Stimulated activated CD4-positive, alpha-beta T cell treated with anti-CD3 and anti-CD28 coated beads, Interleukin-15, amount 100 ng/mL, for 1 hour (primary cell): ENCODE measurements at places on chromosomes 4 and X.

DNA sequence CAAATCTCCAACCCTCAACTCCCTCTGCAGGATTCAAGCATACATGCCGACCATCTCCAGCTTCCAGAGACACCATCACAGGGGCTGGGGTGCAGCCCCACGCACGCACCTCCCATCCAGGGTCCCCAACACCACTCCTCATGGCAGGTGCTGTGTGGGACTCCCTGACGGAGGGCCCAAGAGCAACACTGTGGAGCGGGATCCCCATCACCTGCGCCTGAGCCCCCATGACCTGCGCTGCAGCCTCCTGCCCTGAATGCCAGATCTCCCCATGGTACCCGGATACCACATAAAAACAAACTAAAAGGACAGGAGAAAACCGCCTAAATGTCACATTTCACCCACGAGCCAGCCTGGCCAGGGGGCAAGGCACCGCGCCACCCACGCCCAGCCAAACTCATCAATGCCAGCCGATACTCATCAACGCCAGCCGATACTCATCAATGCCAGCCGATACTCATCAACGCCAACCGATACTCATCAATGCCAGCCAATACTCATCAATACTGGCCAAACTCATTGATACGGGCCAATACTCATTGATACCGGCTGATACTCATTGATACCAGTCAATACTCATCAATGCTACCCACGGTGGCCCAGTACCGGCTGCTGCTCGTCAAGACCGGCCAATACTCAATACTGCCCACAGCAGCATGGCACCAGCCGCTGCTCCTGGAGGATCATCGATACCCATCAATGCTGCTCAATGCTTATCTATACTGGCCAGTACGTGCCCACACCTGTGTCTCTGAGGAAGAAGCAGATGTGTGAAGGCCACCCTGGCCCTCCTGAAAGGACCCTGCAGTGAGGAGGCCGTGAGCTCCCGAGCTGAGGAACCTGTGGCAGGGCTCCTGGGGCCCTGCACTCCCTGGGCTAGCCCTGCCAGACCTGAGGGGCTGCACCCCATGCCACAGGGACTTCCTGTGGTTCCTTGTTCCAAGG is 6.2 kb downstream of the CTBP1 start:
- DNase-seq: no peak

GRCh38 chr4:80931631-80932081 is 98.9 kb upstream of the BMP3 start:
- DNase-seq: no peak

GRCh38 chr4:159413306-159413943 is 310.5 kb downstream of the RAPGEF2 start:
- DNase-seq: no peak

- no peak for DNase-seq
Measured at GRCh38 chrX:19990151-19990555, 708 bp downstream of the BCLAF3 start.

DNA sequence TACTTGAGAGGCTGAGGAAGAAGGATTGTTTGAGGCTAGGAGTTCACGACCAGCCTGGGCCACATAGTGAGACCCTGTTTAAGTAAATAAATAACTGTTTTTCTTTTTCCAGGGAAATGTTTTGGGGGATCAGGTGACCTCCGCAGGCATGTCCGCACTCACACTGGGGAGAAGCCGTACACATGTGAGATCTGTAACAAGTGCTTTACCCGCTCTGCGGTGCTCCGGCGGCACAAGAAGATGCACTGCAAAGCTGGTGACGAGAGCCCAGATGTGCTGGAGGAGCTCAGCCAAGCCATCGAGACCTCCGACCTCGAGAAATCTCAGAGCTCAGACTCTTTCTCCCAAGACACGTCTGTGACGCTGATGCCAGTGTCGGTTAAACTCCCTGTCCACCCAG is 30.5 kb downstream of the ZBTB49 start:
- no peak for DNase-seq

- DNase-seq: no peak
Measured at GRCh38 chr4:476501-476900, 22.5 kb downstream of the ZNF721 start.
